RWPE2 (cell line): ENCODE measurements at places on chromosomes 5 and 9.
A peak's percentile ranks its signal among the peaks of the same experiment; 100 is the strongest.

GRCh38 chr5:175842951-175843793 lies 28.2 kb upstream of the CPLX2 start:
- peak; percentile 86 for DNase-seq

DNA sequence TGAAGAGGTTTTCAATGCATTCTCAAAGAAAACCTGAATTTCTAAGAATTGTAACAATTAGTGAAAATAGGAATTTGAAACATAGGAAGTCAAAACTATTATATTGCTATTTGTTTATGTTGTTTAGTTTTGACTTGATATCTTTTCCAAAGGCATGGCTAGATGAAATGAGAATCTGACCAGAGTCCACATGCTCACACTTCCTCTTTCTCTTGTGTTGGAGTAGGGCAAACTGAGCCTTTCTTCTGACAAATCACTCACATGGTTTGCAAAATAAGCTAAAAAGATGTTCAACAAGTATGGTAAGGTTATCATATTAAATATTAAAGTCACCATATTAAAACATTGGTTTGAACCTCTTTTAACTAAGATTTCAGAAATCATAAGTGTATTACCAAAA lies 512.6 kb downstream of the ISL1 start:
- no peak for DNase-seq

GRCh38 chr5:39730006-39730405 lies 305.2 kb upstream of the DAB2 start:
- DNase-seq, result no peak

DNA sequence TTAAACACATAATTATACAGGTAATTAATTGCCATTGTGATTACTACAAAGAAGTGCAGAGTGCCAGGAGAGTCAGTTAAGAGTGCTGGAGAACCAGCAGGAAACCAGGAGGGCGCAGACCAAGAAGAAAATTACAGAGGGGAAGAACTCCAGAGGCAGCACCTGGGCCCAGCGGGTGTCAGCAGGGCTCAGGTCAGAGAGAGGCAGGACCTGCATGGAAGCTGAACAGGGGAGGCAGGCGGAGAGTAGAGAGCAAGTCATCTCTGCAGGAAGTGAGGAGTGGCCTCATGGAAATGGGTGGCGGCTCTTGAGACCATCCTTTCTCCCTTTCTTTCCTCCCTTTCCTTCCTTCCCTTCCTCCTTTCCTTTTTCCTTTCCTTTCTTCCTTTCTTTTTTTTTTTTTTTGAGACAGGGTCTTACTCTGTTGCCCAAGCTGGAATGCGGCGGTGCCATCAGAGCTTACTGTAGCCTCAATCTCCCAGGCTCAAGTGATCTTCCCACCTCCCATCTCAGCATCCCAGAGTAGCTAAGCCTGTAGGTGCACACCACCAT lies 4.0 kb upstream of the ZBTB34 start:
- DNase-seq, result no peak

- DNase-seq, result no peak
Measured at GRCh38 chr5:174342696-174343095, 297.2 kb downstream of the NSG2 start.

GRCh38 chr5:175597718-175598117 lies 60.2 kb upstream of the HRH2 start:
- no peak for DNase-seq

DNA sequence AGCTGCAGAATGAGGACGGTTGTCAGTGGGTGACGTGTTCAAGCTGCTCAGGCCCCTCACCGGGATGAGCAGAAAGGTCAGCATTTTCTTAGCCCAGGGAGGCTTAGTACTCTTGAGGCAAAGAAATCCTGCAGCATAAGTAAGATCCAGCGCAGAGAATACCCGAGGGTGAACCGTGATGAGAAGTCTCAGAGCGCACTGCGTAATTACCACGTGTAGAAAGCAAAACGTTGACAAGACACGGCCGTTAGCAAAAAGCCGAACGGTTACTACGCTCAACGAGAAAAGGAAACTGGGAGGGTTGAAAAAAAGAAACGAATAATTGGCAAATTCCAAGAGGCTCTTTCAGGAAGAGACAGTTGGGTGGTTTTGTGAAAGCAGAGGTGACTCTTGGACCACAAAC lies 104.0 kb downstream of the COL23A1 start:
- DNase-seq, result no peak
